ENCODE measurements at places on chromosomes 1 and 21.

DNA sequence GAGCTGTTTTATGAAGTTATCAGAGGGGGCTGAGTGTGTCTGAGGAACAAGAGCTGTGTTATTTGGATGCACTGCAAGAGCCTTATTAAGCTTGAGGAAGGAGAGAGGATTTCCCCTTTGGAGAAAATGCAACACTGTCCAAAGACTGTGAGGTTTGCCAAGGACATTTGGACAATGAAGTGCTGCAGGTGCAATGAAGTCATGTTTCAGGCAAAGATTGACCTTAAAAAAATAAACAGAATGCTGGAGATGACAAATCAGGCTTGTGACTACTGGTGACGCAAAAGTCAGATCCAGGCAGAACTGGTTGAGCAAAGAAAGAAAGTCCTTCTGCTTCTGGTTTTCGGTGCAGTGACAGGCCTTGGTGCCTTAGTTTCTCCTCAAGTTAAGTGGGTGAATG is 125.2 kb upstream of the KIAA0040 start:
- peaks cover 38% of the 10 kb centered on the region for H3K4me1 ChIP-seq
- no peak overlapping the region for H3K4me3 ChIP-seq
- no peaks in the 10 kb centered on the region for H3K27me3 ChIP-seq
- DNase-seq = no peak
- H3K27ac ChIP-seq = peak overlapping the region; percentile 3
- no peaks in the 10 kb centered on the region for H3K36me3 ChIP-seq

DNA sequence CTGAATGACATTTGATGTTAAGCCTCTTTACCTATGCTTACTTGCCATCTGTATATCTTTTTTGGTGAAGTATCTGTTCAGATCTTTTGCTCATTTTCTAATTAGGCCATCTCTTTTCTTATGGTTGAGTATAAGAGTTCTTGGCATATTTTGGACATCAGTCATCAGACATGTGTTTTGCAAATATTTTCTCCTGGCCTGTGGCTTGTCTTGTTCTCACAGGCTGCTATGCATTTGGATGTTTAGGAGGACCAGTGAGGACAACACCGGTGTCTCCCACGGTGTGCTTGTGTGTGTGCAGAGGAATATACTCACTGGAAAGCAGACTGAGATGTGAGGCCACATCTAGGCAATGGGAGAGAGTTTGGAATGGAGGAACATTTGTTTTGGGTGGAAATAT is 87.1 kb upstream of the LYST start:
- no peaks in the 10 kb centered on the region for H3K27me3 ChIP-seq
- no peak for DNase-seq
- H3K4me1 ChIP-seq = peaks cover 64% of the 10 kb centered on the region
- H3K36me3 ChIP-seq = no peaks in the 10 kb centered on the region
- H3K4me3 ChIP-seq = peak overlapping the region; percentile 56
- peak overlapping the region; percentile 75 for H3K27ac ChIP-seq

DNA sequence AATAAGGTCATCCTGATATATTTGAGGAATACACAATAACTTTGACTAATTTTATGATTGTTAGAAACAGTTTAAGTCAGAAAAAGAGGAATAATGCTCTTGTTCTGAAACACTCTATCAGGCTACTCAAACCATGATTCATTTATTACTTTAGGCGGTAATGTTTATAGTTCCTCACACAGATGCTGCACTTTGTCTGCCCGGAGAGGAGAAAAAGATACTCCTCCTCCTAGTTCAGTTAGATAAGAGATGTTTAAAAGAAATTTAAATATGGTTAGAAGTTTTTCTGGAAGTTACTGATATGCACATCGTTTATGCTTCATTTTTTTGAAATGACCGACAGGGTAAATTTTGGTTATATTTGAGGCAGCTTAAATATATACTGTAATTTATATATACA is 103.0 kb downstream of the ZMYM4 start:
- DNase-seq = no peak
- peaks cover 5% of the 10 kb centered on the region for H3K4me1 ChIP-seq
- no peak overlapping the region for H3K27ac ChIP-seq
- no peaks in the 10 kb centered on the region for H3K27me3 ChIP-seq
- H3K36me3 ChIP-seq = peaks cover 14% of the 10 kb centered on the region
- H3K4me3 ChIP-seq = no peak overlapping the region

DNA sequence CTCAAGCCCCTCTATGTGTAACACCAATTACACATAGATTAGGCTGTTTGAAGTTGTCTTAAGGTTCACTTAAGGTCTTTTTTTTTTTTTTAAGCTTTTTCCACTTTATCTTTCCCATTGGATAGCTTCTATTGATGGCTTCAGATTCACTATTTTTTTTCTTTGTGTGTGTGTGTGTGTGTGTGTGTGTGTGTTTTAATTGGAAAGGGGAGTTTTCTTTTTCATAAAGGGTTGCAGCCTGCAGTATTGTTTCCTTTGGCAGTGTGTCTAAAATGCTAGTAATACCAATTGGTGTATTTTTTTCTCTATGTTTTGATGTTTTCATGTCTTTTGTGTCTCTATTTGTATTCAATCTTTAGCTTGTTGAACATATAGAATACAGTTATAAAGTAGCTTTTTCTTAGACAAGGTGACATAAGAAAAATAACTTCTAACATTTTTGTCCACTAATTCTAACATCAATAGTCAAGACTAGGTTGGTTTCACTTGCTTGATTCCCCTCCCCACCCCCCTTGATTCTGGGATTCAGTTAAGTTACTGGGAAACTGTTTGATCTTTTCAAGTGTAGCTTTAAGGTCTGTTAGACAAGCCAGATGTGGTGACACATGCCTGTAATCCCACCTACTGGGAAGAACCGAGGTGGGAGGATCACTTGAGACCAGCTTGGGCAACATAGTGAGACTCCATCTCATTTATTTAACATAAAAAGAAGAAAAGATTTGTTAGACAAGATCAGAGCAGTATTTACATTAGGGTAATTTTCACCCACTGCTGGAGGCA is 21.4 kb downstream of the PRRC2C start:
- H3K27ac ChIP-seq = peak overlapping the region; percentile 91
- H3K4me1 ChIP-seq = peaks cover 43% of the 10 kb centered on the region
- peaks cover 49% of the 10 kb centered on the region for H3K36me3 ChIP-seq

- H3K27ac ChIP-seq = no peak overlapping the region
- DNase-seq = no peak
- no peaks in the 10 kb centered on the region for H3K36me3 ChIP-seq
- H3K27me3 ChIP-seq = no peaks in the 10 kb centered on the region
- H3K4me1 ChIP-seq = no peaks in the 10 kb centered on the region
- no peak overlapping the region for H3K4me3 ChIP-seq
Observed at GRCh38 chr21:31752352-31752751, 20.4 kb upstream of the SCAF4 start.

GRCh38 chr1:245615001-245615400 is 460.2 kb downstream of the KIF26B start:
- H3K4me3 ChIP-seq = no peak overlapping the region
- H3K4me1 ChIP-seq = no peaks in the 10 kb centered on the region
- H3K27ac ChIP-seq = no peak overlapping the region
- no peak for DNase-seq
- peaks cover 15% of the 10 kb centered on the region for H3K27me3 ChIP-seq
- H3K36me3 ChIP-seq = no peaks in the 10 kb centered on the region

- H3K27ac ChIP-seq = no peak overlapping the region
- no peak for DNase-seq
- no peak overlapping the region for H3K4me3 ChIP-seq
Observed at GRCh38 chr1:152109231-152109997, 5.8 kb downstream of the TCHH start.

- no peak overlapping the region for H3K27ac ChIP-seq
- no peak overlapping the region for H3K4me3 ChIP-seq
- H3K36me3 ChIP-seq = no peaks in the 10 kb centered on the region
- DNase-seq = no peak
- no peaks in the 10 kb centered on the region for H3K27me3 ChIP-seq
Observed at GRCh38 chr1:63935143-63935542, 161.3 kb downstream of the ROR1 start.

DNA sequence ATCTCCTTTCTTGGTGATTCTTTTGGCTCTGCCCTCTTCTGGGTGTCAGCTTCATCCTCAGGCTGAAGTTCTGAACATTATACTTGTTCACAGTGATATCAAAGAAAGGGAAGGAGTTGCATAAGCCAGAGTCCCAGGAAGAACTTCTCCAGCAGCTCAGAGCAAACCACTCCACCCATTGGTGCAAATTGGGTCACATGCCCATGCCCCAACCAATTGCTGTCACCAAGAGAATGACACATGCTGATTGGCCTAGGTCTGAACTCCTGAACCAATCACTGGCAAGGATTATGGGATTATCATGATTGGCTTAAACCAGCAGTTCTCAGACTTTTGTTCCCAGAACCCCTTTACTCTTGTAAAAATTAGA is 256.5 kb upstream of the TMEM51 start:
- DNase-seq = no peak
- H3K4me1 ChIP-seq = no peaks in the 10 kb centered on the region
- H3K4me3 ChIP-seq = no peak overlapping the region
- H3K27ac ChIP-seq = no peak overlapping the region
- no peaks in the 10 kb centered on the region for H3K36me3 ChIP-seq
- H3K27me3 ChIP-seq = peaks cover 22% of the 10 kb centered on the region

- no peak overlapping the region for H3K27ac ChIP-seq
- H3K4me1 ChIP-seq = no peaks in the 10 kb centered on the region
- H3K4me3 ChIP-seq = no peak overlapping the region
- peaks cover 36% of the 10 kb centered on the region for H3K27me3 ChIP-seq
Observed at GRCh38 chr1:29410476-29410875, 174.2 kb downstream of the PTPRU start.

- no peaks in the 10 kb centered on the region for H3K27me3 ChIP-seq
- no peak for DNase-seq
- H3K27ac ChIP-seq = peak overlapping the region; percentile 69
- H3K4me1 ChIP-seq = peaks cover 19% of the 10 kb centered on the region
- peaks cover 74% of the 10 kb centered on the region for H3K36me3 ChIP-seq
- H3K4me3 ChIP-seq = no peak overlapping the region
Observed at GRCh38 chr1:21268281-21269239, 21.7 kb downstream of the ECE1 start.

GRCh38 chr1:229234870-229235472 is 35.9 kb upstream of the RAB4A start:
- peaks cover 25% of the 10 kb centered on the region for H3K27me3 ChIP-seq
- H3K36me3 ChIP-seq = no peaks in the 10 kb centered on the region
- no peak for DNase-seq
- H3K4me3 ChIP-seq = no peak overlapping the region
- no peak overlapping the region for H3K27ac ChIP-seq
- peaks cover 4% of the 10 kb centered on the region for H3K4me1 ChIP-seq

- no peaks in the 10 kb centered on the region for H3K36me3 ChIP-seq
- no peak overlapping the region for H3K27ac ChIP-seq
- no peak overlapping the region for H3K4me3 ChIP-seq
Observed at GRCh38 chr1:78839704-78840277, 166.7 kb downstream of the ADGRL4 start.

DNA sequence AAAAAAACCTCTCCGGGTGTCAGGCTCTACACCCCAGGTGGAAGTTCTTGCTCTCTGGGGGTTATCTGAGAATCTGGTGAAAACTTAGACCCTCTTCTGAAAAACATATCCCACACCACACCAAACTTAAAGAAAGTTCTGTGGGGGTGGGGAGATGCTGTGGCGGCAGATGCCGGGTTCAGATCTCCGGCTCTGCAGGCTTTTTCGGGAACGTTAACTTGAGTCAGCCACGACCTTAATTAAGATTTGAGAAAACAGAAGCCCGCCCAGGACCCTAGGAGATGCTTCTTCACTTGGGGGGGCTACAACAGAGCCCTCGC is 2.3 kb downstream of the RCC2 start:
- peaks cover 23% of the 10 kb centered on the region for H3K36me3 ChIP-seq
- peaks cover 55% of the 10 kb centered on the region for H3K4me1 ChIP-seq
- DNase-seq = no peak
- H3K4me3 ChIP-seq = peak overlapping the region; percentile 81

DNA sequence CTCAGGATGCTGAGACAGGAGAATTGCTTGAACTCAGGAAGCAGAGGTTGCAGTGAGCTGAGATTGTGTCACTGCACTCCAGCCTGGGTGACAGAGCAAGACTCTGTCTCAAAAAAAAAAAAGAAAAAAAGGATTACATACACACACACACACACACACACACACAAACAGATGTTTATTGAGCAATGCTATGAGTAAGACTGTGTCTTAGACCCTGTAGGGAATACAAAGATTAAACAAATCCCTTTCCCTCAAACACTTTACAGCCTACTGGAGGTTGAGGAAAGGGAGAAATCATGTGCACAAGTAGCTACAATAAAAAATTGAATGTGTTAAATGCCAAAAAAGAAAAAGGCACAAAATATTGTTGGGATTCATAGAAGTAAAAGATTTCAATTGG is 58.1 kb downstream of the RPAP2 start:
- no peaks in the 10 kb centered on the region for H3K4me1 ChIP-seq
- no peak overlapping the region for H3K27ac ChIP-seq
- no peak overlapping the region for H3K4me3 ChIP-seq
- DNase-seq = no peak
- peaks cover 48% of the 10 kb centered on the region for H3K36me3 ChIP-seq

DNA sequence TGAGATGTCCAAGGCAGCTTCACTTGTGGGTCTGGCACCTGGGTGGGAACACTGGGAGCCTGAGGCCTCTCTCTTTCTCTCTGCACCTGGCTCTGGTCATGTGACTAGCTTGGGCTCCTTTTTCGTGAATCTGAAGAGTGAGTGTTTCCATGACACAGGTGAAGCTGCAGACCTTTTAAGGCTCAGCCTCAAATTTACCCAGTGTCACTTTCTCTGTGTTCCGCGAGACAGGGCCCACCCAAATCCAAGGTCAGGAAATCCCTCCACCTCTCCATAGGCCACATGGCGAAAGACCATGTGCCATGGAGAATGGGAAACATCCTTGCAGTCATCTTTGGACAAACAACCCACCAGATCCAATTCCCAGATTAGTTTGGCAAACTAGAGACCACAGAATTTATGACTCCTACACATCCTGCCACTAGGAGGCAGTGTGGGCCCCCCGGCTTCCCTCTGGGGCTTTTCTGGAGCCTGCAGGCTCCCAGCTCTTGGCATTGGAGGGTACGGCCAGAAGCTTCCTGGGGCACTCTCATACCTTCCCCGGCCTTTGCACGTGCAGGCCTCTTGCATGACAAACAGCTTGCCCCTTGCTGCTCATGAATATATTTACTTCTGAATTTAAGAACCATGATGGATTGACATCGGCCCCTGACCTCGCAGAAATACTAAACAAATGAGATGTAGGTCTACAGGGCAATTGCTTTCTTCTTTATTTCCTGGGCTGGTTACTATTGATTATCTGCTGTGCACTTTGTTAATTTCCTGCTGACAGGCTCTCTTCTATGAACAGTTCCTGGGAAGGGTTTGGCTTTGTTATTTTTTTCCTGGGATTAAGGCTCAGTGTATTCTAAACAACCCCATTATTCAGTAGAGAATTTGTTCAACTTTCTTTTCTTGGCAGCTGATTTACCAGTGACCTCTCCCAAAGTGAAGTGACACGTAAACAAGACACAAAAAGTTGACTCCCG is 180.7 kb downstream of the KAZN start:
- H3K27me3 ChIP-seq = no peaks in the 10 kb centered on the region
- no peak for DNase-seq
- H3K4me1 ChIP-seq = peaks cover 5% of the 10 kb centered on the region
- H3K27ac ChIP-seq = no peak overlapping the region
- H3K4me3 ChIP-seq = no peak overlapping the region

- no peaks in the 10 kb centered on the region for H3K27me3 ChIP-seq
- H3K4me1 ChIP-seq = no peaks in the 10 kb centered on the region
- peaks cover 10% of the 10 kb centered on the region for H3K36me3 ChIP-seq
- H3K4me3 ChIP-seq = no peak overlapping the region
- no peak for DNase-seq
- no peak overlapping the region for H3K27ac ChIP-seq
Observed at GRCh38 chr1:223010582-223011504, 132.2 kb downstream of the TLR5 start.

Data from stimulated activated naive B cell treated with anti-CD40 and anti-IgM and Interleukin-4, amounts not matched to agents 10 μg/mL and 1 μg/mL and 100 μg/mL, for 72 hours (primary cell).